ENCODE measurements at places on chromosomes 3 and 15. TPM values are rescaled to one million over a fixed set of nuclear protein-coding genes. Genes with fewer than 3 reads are reported as not detected.

Gene IMP3
- 127 TPM for total RNA-seq

Gene ZNF770
- total RNA-seq, result 65.8 TPM

Gene TRIM42
- total RNA-seq, result not detected

Gene BFSP2
- total RNA-seq, result 0.61 TPM

Gene SLC28A1
- not detected for total RNA-seq

Measured in activated CD8-positive, alpha-beta memory T cell treated with anti-CD3 and anti-CD28 coated beads for 36 hours (primary cell).